Mammary microvascular endothelial cell (primary cell): ENCODE measurements at places on chromosomes 7 and 10. TPM values are rescaled to one million over a fixed set of nuclear protein-coding genes. Genes with fewer than 3 reads are reported as not detected.

ATOH7 gene
- not detected in 2 replicates for total RNA-seq

TAS2R4 gene
- not detected in 2 replicates for total RNA-seq

TMEM213 gene
- total RNA-seq = not detected in 2 replicates

HSPA12A gene
- total RNA-seq = under 0.01 and 0.05 TPM in 2 replicates

HTR7 gene
- not detected in 2 replicates for total RNA-seq

CFAP70 gene
- 0.05 and 0.13 TPM in 2 replicates for total RNA-seq

POLR1F gene
- total RNA-seq = 21.0 and 22.4 TPM in 2 replicates

KNDC1 gene
- total RNA-seq = 0.13 TPM in 1 of 2 replicates, not detected in the other

LRIT1 gene
- not detected in 2 replicates for total RNA-seq

HYAL4 gene
- 0.49 TPM in 1 of 2 replicates, not detected in the other for total RNA-seq

VKORC1L1 gene
- total RNA-seq = 19.4 and 20.5 TPM in 2 replicates

MYOZ1 gene
- not detected in 2 replicates for total RNA-seq

ITGB8 gene
- total RNA-seq = 0.34 and 0.67 TPM in 2 replicates

BAMBI gene
- total RNA-seq = 1.1 and 1.6 TPM in 2 replicates

KIAA1549 gene
- total RNA-seq = 3.1 and 3.8 TPM in 2 replicates

EPO gene
- not detected in 2 replicates for total RNA-seq

LAMB1 gene
- total RNA-seq = 235 and 248 TPM in 2 replicates

EBLN1 gene
- total RNA-seq = not detected in 2 replicates

TAS2R5 gene
- total RNA-seq = 0.10 TPM in 1 of 2 replicates, not detected in the other

GPER1 gene
- 0.79 and 2.0 TPM in 2 replicates for total RNA-seq

LBX1 gene
- total RNA-seq = not detected in 2 replicates

SPAM1 gene
- total RNA-seq = not detected in 2 replicates

WDR91 gene
- 2.3 and 3.1 TPM in 2 replicates for total RNA-seq

ZC3HAV1L gene
- total RNA-seq = 15.3 and 23.7 TPM in 2 replicates
